ENCODE measurements at places on chromosomes 2 and 18.

DNA sequence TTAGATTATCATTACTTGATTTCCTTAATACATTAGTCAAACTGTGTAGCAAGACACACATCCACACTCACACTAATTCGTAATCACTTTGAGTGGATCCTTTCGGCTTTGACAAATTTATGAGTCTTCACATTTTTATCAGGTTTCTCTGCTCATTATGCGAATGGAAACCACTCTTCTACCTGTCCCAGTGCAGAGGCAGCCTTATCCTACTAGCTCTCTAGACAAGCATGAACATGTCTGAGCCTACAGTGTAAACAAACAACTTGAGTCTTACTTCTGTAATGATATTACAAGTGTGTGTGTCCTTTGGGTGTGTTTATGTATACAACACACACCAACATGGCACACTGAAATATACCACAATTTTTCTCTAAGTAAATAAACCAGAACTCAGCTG is 361.9 kb upstream of the CHST9 start:
- ATAC-seq: no peak

DNA sequence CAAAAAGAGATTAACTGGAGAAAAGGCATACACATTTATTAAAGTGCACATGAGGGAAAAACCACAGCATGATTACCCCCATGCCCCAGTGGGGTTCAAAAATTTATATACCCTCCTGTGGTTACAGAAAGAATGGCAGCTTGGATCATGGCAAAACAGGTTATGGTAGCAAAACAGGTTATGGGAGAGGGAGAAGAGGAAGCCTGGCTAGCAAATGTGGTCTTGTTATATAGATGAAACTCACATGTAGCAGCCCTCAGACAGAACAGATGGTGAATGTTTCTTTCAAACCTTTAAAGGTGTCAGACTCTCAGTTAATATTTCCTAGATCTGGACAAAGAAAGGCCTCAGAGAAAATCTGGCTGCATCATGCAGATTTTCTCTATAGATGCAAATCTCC is 178.2 kb upstream of the ZC3H15 start:
- ATAC-seq: no peak

GRCh38 chr2:178550352-178550751 is 70.1 kb downstream of the PLEKHA3 start:
- no peak for ATAC-seq

DNA sequence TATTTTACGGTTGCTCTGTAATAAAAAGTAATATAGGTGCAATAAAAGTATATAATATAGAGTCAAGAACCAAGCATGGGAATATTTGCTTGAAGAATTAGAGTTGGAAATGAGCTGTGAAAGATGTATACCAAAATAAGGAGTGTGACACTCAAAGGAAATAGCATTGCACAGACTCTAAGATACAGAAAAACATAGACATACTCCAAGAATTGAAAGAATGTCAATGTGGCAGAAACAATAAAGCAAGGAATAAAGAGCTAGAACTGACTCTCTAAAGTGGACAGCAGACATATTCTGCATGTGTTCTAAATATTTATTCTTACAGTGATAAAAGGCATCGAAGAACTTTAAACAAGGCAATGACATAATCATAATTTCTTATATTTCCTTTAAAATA is 561.1 kb upstream of the SETBP1 start:
- ATAC-seq: no peak

DNA sequence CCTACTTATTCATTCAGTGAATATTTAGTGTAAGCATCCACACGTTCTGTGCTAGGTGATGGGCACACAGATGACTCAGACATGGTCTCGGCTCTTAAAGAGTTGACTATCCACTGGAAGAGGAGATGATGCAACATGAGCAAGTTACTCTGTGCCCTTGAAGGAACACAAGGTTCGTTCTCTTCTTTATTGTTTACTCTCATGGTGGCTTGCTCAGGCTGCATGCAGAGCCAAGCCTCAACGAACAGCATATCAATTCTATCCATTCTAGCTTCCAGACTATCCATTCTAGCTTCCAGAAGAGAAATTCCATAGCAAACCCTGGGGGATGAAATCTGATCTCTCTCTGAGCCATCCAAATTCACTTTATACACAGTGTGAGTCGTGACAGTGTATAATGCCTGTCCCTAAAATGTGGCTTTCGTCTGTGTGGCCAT is 68.1 kb upstream of the CTAGE1 start:
- peak; percentile 54 for ATAC-seq

- ATAC-seq: no peak
Measured at GRCh38 chr2:223580951-223581350, 21.2 kb downstream of the SCG2 start.

- no peak for ATAC-seq
Measured at GRCh38 chr18:41569867-41570266, 385.2 kb upstream of the PIK3C3 start.

- ATAC-seq: no peak
Measured at GRCh38 chr2:177147834-177148445, 64.7 kb upstream of the HNRNPA3 start.

GRCh38 chr2:9556121-9556743 is 602 bp upstream of the ADAM17 start:
- peak; percentile 49 for ATAC-seq

DNA sequence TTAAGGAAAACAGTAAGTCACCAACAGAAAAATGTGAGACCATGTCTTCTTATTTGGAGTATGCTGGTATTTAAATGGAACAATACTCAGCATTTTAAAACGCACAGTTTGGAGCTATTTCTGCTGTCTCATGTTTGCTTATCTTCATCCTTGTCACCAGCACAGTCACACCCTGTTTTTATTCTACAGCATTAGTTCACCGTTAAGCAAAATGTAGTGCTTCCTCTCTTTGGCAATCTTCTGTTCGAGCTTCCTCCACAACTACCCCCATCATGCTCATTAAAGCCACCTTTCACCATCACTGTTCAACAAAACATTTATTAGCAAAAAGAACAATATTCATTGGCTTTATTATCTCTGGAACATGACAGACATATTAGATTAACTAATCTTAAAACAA is 64.0 kb downstream of the SLC40A1 start:
- no peak for ATAC-seq

GRCh38 chr2:43898134-43898837 is 59.5 kb downstream of the ABCG8 start:
- no peak for ATAC-seq

GRCh38 chr2:162123806-162124758 is 28.0 kb downstream of the GCG start:
- ATAC-seq: peak; percentile 42

- no peak for ATAC-seq
Measured at GRCh38 chr18:31711365-31712172, 27.2 kb upstream of the B4GALT6 start.

DNA sequence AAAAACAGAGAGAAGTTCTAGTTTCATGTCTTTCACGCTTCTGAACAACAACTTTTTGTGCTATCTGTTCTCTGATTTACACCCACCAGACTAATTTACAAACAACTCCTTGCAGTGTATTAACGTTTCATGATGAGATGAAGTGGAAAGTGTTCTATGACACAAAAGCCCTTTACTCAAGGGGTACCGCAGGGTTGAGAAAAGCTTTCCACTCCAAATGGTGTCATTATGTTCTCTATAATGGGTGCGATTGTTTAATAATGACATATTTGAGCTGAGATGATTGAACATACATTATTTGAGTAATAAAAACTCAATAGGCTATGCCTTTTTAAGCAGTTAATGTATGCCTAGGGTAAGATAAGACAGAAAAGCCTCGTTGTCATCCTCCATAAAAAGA is 76.3 kb downstream of the ACTR3 start:
- ATAC-seq: no peak

- no peak for ATAC-seq
Measured at GRCh38 chr2:239064253-239064652, 216.4 kb downstream of the TWIST2 start.

DNA sequence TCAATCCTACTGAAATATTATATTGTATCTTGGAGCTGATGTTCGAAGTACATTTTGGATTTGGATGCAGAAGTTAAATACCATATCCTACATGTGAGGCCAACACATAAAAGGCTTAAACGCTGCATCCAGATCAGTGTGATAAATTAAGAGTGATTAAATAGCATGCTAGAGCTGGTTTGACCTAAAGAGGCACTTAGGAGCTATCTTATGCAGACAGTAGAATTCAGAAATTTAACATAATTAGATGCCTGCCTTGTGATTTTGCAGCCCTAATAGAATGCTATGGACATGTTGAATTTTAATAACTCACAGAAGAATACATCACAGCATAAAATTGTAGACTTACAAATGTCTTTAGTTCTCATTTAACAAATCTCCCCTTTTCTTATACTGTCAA is 501.2 kb upstream of the LINC00305 start:
- no peak for ATAC-seq
